ENCODE measurements at places on chromosomes 1 and 21.

- no peak for DNase-seq
Observed at GRCh38 chr1:12625276-12625675, 7.3 kb upstream of the DHRS3 start.

DNA sequence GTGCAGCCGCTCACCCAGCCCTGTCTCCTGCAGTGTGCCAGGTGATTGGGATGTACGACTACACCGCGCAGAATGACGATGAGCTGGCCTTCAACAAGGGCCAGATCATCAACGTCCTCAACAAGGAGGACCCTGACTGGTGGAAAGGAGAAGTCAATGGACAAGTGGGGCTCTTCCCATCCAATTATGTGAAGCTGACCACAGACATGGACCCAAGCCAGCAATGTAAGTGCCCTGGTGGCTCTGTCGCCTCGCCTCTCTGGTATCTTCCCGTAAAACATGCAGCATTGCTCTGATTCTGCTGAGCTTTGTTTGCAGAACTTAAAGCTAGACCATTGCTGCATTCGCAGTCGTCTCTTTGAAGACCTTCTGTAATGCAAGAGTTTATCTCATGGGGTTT lies 79.2 kb downstream of the ATP5PO start:
- DNase-seq: no peak

DNA sequence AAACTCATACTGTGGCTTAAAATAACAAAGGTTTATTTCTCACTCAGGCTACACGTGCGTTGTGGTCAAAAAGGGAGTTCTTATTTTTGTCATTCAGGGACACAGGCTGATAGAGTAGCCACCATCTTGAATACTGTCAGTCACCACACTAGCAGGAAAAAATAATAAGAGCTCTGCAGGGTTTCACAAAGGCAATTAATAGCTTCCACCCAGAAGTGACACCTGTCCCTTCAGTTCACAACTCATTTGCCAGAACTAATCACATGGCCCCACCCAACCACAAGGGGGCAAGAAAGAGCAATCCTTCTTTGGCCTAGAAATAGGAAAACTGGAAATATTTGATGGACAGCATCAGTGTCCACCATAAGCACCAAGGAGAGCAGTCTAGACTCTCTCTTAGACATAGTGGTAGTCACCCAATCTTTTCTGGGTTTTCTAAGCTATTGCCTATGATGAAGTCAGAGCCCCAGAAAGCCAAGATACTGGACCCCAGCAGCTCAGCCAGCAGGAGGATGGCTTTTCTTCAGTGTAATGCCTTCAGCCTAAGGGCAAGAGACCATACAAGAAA lies 8.2 kb downstream of the HAPLN2 start:
- peak; percentile 74 for DNase-seq

DNA sequence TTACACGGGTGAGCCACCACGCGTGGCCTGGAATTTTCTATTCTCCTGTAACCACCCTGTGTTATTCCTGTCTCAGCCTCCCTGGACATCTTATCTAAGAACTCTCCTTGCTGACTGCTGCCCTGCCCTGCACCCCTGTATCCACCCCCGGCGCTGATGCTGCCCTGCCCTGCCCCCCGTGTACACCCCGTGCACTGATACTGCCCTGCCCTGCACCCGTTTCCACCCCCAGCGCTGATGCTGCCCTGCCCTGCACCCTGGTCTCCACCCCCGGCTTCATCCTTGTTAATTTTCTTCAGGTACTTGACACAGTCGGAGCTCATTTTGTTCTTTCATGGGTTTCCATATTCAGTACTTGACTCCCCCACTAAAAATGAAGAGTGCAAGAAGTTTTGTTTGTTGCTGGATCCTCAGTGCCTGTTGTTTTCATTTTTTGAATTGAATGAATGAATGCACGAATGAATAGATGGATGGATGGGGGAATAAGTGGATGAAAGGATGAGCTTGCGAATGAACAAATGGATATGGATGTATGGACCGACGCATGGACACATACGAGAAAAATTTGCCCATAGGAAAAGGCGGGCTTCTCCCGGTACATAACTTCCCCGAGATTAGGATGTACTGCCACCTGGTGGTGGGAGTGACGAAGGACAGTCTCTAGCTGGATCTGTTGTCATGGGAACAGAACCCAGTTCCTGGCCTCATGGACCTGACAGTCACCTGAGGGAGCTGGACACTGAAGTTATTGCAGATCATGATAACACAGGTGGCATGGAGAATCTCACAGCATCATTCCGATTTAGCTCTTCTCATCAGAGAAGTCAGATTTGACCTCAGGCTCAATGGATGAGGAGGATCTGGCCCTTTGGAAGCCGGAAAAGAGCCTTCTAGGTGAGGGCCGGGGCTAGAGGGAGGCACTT lies 14.9 kb downstream of the AADACL4 start:
- DNase-seq: peak; percentile 81

DNA sequence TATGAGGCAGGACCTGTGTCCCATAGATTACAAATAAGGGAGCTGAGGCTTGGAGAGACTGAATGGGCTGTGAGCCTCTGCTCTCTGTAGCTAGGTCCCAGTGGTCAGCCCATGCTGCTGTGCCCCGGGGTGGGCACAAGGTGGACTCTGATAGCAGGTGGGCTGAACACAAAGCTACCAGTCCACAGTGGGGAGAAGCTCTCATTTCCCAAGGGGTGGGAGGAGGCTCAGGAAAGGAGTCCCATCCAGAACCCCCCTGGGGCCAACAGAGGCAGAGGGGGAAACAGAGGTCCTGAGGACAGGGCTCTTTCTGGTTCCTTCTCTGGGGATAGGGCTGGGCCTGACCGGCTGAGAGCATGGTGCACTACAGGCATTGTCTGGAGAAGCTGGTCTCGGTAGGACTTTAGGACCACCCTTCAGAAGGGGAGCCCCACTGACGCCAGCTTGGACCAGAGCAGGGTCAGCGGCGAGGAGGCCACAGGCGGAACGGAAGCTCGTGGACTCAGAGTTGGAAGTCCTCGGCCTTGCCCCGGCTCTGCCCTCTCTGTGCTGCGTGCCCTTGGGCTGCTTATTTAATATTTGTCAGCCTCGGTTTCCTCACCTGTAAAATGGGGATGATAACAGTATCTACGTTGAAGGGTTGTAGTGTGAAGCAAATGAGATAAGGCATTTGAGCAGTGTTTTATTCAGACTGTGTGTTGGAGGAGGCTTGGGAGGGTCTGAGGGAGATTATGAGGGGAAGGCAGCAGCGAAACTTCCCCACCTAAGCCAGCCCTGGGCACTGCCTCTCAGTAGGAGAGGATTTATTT lies 26.6 kb downstream of the SDE2 start:
- no peak for DNase-seq

GRCh38 chr1:3834701-3835100 lies 22.3 kb downstream of the CEP104 start:
- no peak for DNase-seq

- peak; percentile 88 for DNase-seq
Observed at GRCh38 chr21:43805275-43805800, 16.0 kb downstream of the RRP1 start.

- DNase-seq: no peak
Observed at GRCh38 chr1:200162877-200163276, 135.4 kb downstream of the NR5A2 start.

- DNase-seq: no peak
Observed at GRCh38 chr1:180225403-180225802, 4.7 kb upstream of the LHX4 start.

- DNase-seq: peak; percentile 21
Observed at GRCh38 chr1:51058858-51059257, 43.2 kb upstream of the C1orf185 start.

GRCh38 chr1:15445390-15446122 lies 7.3 kb downstream of the CTRC start:
- DNase-seq: no peak

GRCh38 chr21:28272272-28272992 lies 720.2 kb downstream of the LTN1 start:
- DNase-seq: peak; percentile 7

GRCh38 chr1:231841616-231842344 lies 215.2 kb downstream of the DISC1 start:
- no peak for DNase-seq

- DNase-seq: no peak
Observed at GRCh38 chr1:24317956-24318614, 1.1 kb upstream of the GRHL3 start.

DNA sequence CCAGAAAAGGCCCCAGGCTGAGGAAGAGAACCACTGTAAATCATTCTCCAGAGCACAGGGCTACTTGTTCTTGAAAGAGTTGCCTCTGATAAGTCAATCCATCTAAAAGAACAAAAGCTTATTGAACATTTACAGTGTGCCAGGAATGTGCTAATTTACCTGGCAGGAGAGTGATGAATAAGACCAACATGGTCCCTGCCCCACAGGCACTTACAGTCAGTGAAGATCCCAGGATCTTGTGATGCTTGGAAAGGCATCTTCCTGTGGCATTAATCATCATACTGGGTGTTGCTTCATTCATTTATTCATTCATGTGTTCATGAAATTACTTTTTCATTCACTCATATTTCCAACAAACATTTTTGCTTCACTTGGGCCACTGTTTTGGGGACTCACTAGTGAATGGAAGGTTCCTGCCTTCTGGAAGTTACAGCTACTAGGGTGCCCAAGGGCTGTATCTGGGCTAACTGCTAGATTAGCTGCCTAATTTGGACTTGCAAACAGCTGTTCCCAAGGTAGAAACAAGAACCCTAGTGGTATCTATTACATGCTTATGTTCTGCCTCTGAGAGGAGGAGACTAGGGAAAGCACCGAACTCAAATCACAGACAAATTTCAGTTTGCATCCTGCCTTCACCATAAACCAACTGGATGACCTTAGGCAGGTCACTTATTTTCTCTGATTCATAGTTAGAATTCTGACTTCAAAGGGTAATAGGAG lies 133.5 kb downstream of the CLIC6 start:
- no peak for DNase-seq

- peak; percentile 81 for DNase-seq
Observed at GRCh38 chr1:201085902-201086735, 26.1 kb downstream of the CACNA1S start.

- no peak for DNase-seq
Observed at GRCh38 chr1:41660570-41661427, 176.3 kb upstream of the EDN2 start.

DNA sequence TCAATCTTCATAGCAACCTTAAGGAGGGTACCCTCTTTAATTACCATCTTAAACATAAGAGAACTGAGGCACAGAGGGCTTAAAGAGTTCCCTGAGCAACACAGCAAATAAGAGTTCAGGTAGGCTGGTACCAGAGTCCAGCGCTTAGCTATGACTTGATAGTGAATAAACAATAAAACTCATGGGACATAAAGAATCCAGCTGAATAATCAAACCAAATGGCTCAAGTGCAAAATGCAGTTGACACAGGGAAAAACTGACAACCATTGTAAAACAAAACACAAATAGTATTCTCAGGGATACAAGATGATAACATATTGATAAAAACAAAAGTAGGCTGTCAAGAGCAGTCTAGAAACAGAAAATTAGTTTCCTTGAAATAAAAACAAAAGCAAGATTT lies 176.9 kb upstream of the HMGB4 start:
- DNase-seq: no peak

GRCh38 chr1:168252204-168252733 lies 26.5 kb downstream of the SFT2D2 start:
- DNase-seq: no peak

GRCh38 chr1:1171546-1172340 lies 1.9 kb upstream of the TTLL10 start:
- DNase-seq: no peak

- DNase-seq: no peak
Observed at GRCh38 chr21:16421007-16421406, 691.2 kb downstream of the USP25 start.

DNA sequence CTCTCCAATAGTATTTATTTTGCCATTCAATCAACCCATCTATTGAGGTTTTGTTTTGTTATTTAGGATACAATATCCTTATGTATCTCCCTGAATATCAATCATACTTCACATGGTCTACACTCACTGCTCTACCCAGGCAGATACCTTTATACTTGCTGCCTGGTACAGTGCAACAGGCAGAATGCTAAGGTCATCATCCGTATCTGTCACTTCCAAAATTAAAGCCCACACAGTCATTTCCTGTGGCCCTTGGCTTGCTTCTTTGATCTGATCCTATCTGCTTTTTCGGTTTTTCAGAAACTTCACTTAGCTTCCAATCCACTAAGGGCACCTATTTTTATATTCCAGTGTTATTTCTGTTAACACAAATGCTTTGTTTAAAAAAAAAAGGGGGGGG lies 22.3 kb upstream of the ZZZ3 start:
- DNase-seq: no peak

DNA sequence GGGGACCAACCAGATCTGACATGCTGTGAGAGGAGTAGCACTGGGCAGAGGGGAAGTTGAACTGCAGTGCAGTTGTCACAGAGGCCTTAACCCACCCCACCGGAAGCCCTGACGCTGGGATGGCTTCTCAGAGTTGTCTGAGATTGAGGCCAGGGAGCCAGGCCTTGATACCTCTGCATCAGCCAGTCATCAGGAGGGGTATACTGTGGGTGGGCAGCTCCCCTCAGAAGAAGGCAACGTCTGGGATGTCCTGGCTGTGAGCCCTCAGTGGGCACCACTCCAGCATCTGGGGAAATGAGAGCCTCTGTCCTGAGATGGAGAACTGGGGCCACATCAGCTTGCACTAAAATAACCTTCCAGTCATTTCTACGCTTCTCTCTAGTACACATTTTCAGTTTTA lies 47.9 kb upstream of the BCAR3 start:
- no peak for DNase-seq

DNA sequence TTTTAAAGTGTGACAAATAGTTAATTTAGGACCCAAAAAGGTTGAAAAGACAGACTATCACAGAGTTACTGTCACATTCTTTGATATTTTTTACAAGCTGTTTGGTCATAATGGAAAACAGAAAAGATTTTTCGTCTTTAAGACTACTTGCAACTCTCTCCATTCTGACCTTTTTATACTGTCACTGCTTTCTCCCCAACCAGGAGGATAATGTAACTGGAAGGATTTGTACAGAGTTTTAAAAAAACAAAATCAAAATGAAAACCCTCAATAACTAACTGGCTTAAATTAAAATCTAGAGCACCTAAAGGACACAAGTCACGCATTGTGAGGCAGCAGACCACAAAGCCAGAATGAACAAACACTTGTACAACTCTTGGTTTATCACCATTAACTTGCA lies 257.7 kb downstream of the FAF1 start:
- no peak for DNase-seq

DNA sequence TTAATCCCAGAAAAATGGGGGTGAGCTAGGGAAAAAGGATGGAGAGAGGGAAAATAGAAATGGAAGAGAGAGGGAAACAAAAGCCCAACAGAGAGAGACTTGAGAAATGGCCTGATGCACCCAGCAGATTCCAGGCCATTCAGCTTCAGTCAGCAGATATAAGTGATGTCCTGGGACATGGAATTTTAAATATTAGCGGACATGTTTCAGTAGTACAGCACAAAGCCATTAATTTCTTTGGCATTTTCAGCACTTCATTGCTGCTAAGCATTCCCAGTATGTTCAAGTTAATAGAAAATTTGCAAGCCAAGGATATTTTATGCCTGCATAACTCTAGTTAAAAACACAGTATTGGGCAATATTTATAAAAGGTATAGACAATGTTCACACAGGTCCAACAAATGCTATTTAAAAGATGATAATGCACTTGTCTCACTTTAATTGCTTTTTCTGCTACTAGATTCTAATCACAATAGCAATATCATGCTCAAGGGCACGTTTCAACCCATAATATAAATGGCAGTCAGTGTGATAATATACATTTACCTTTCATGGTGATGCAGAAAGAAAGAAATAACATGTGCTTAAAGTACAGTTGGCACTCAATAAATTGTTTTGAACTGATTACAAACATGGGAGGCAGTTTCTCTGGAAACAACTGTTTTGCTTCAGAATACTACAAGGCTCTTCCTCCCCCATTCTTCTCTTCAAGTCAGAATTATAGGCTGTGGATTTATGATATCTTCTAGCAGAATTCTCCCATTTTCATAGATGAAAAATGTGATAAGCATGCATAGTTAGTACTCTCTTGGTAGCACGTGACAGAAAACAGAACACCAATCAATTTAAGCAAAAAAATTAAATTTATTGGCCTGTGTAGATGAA lies 108.1 kb upstream of the MAGI3 start:
- no peak for DNase-seq
